ENCODE measurements at places on chromosomes 2 and 18.

GRCh38 chr18:37967261-37967660, 401.7 kb upstream of the CELF4 start:
- DNase-seq: no peak

DNA sequence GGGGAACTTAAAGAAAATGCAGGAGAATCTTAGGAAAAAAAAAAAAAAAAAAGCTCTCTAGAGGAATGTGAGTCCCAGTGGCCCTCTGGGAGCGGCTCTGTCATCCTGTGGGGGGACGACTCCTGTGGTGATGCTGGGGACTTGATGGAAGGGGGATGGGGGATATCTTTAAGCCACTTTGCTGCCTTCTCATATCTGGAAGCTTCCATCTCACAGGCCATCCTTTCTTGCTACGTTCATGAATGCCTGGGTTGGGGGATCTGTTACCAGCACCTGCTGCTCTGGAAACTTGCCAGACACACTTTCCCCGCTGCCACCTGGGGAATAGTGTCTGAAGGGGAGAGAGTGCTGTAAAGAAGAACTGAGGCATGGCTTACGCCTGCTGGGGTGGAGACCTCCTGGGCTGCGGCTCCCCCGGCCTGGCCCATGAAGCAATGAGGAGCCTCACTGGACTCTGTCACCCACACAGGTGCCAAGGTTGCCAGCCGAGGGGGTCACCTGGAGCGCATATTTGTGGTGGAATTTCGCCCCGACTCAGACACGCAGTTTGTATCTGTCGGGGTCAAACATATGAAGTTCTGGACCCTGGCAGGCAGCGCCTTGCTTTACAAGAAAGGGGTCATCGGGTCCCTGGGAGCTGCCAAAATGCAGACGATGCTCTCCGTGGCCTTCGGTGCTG, 92.8 kb downstream of the RTN4 start:
- no peak for DNase-seq

DNA sequence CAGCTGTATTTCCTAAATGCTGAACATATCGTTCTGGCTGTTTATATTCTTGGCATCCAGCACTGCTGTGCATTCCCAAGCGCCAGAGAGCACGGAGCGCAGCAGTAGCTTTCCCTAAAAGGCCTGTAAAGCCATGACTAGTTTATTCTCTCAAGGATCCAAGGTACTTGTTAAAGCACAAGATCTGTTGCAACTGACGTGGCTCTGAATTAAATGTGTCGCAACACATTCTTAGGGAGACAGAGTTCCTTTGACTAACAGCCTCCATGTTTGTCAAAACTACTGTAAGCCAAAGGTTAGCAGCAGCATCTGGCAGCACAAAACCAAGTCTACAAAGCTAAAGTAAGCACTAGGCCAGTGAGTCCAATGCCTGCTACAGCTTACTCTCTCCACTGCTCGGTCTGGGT, 188.6 kb upstream of the FN1 start:
- DNase-seq: no peak

- no peak for DNase-seq
These were observed 32.2 kb downstream of the USP34 start for GRCh38 chr2:61438670-61439069.

GRCh38 chr18:13218368-13218991, at the start of gene LDLRAD4:
LDLRAD4 (plus strand) TSS chr18:13218760.
- DNase-seq: no peak

DNA sequence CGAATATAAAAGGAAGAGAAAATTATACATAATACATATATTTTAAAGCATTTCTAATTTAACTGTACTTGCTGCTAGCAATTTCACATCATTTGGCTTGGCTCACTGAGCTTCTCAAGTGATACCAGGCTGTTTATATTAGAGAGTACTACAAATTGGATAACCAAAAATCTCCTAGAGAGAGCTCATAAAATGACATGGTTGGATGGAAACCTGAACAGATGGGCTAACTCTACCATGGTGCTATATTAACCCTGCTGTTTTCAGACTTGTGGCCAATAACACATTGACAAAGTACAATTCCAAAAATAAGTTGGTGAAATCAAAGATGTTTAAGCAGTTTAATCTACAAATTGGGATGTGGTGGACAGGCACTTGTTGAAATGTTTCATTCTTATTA, 364.4 kb upstream of the GCFC2 start:
- DNase-seq: no peak

- DNase-seq: no peak
These were observed 408.1 kb downstream of the THSD7B start for GRCh38 chr2:137173463-137173862.

DNA sequence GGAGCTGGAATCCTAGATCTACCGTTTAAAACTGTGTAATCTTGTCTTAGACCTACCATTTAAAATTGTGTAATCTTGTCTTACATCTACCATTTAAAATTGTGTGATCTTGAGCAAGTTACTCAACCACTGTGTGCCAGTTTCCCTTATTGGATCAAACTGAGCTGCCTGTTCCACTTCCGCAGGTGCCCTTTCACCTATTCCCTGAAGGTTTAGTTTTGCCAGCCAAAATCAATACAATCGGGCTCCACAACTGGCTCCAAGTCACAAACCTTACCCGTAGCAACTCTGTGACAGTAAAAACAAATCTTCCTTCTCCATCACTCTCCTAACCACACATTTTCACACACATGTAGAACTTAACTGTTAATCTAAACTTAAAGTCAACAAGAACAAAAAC, 20.1 kb downstream of the DOCK10 start:
- DNase-seq: no peak

- no peak for DNase-seq
These were observed 34.0 kb upstream of the PLA2R1 start for GRCh38 chr2:160096409-160096808.

GRCh38 chr18:75130591-75131328, 78.2 kb downstream of the PTGR3 start:
- DNase-seq: no peak

GRCh38 chr18:70041459-70042050, 93.9 kb upstream of the CD226 start:
- DNase-seq: no peak

- DNase-seq: no peak
These were observed 395.5 kb downstream of the ALK start for GRCh38 chr2:29525921-29526320.

- no peak for DNase-seq
These were observed 263.4 kb downstream of the PTPRM start for GRCh38 chr18:7830468-7830867.

DNA sequence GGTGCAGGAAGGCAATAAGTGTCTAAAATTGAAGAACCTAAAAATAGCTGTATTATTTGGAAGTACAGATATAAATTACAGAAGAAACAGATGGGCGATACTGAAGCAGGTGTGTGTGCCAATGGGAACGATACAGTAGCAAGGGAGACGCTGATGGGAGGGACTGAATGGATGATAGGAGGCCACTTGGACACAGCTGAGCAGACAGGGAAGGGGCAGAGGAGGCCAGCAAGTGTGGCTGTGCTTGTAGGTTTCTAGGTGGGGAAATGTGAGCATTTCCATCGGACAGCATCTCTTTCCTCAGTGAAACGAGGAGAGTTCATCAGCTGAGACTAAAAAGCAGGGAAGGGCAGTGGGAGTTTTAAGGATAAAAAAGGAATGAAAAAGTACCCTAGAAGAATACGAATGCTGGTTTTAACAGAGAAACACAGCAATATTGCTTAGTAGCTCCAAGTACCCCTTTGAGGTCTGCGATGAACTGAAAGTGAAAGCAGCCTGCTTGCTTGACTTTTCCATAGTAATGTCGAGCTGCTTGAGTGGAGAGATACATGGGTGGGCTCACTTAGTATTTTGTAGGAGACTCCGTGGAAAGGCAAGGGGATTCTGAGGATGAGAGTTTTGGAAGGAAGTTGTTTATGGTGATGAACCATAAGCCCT, 91.7 kb upstream of the EPC2 start:
- peak; percentile 41 for DNase-seq

- no peak for DNase-seq
These were observed 456.5 kb downstream of the EIPR1 start for GRCh38 chr2:2921011-2921720.

DNA sequence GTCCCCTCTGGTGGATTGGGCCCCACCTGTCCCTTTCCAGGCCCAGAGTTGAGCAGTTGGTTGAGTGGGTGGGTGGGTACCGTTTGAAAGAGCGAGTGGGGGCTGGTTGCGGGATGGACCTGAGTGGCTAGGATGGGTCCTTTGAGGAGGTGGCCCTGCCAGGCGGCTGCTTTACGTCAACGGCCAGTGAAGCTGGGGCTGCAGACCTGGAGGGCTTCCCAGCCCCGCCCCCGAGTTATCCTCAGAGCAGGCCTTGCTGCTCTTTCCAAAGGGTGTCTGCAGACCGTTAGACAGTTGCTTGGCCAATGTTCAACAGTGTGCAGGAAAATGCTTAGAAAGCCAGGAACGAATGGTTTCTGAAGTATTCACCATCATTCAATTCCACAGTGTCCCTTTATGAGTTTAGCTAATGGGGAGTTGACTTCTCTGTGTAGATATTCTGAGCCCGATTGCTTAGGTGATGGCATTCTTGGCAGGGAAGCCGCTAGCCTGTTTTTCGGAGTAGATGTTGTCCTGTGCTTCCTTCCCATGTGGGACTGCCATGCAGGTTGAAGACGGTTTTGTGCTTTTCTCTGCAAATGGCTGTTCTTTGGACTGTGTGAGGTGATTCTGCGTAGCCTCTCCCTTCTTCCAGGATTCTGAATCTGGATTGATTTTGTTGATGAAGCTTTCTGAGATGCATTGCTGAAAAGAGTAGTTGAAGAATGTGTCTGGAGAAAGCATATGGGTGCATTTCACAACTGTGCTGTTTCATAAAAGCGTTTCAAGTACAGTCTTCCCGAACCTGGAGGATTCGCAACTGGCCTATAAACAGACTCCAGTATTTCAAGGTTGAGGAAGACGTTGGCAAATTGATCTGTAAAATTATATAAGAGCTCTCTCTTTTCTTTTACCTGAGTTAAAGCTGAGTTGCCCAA, 45.8 kb downstream of the LDLRAD4 start:
- DNase-seq: no peak

DNA sequence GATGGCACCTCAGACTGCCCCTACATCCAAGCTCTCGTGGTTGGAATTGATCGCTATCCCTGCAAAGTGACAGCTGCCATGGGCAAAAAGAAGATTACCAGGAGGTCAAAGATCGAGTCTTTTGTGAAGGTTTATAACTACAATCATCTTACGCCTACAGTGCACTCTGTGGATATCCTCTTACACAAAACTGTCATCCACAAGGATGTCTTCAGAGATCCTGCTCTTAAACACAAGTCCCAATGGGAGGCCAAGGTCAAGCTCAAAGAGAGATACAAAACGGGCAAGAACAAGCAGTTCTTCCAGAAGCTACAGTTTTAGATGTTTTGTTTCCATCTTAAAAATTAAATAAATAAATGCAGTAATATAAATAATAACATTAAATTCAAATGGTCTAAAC, 45.4 kb downstream of the INO80D start:
- DNase-seq: no peak

DNA sequence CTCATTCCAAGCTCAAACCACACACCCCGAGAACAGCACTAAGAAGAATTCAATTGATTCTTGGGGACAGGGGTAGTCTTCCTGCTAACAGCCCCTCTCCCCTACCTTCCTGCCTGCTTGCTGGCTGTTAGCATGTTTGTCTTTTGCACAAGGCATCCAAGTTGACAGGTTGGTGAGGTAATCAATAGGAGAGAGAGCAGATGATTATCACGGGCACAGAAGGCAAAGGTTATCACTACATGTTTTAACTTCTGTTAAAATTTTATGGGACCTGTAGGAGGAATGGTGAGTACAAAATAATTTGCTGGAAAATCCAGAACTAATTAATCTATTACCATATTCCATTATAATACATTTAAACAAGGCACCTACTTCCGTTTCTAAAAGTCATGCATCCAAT, 442.1 kb upstream of the TCF4 start:
- no peak for DNase-seq
